Ureter (tissue), 1 donor: ENCODE measurements at places on chromosomes 16 and 17. TPM values are rescaled to one million over a fixed set of nuclear protein-coding genes. Genes with fewer than 3 reads are reported as not detected.

IL4R gene
- total RNA-seq: 135 TPM

SP2 gene
- total RNA-seq: 22.7 TPM

GRCh38 chr17:35731239-35731916, at the start of gene RASL10B:
Gene RASL10B, plus strand, starts transcription at chr17:35731639. Its CDS starts 3,546 bp downstream, at chr17:35735185.
- DNase-seq: peak; percentile 56

DNA sequence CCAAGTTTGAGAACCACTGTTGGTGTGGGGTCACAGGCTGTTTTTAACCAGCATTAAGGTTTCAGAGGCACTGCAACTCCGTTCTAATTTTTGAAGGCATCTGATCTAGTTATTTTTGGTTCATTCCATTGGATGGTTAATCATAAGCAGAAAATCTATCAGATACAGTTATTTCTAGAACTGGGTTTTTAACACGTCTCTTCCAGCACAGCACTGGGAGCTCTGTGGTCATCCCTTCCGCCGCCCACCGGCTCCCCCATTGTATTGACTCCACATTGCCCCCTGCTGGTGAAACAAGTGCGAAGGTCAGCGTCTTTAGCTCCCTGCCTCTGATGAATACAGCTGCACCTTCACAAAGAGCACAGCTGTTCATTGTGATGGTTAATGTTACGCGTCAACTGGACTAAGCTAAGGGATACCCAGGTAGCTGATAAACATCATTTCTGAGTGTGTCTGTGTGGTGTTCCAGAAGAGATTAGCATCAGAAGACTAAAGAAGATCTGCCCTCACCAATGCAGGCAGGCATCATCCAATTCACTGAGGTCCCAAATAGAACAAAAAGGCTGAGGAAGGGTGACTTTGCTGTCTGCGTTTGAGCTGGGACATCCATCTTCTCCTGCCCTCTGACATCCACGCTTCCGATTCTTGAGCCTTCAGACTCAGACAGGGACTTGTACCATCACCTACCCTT, 8.5 kb downstream of the CCL18 start:
- peak; percentile 62 for DNase-seq

- no peak for DNase-seq
Observed at GRCh38 chr17:50584749-50585148, 24.2 kb downstream of the CACNA1G start.

DNA sequence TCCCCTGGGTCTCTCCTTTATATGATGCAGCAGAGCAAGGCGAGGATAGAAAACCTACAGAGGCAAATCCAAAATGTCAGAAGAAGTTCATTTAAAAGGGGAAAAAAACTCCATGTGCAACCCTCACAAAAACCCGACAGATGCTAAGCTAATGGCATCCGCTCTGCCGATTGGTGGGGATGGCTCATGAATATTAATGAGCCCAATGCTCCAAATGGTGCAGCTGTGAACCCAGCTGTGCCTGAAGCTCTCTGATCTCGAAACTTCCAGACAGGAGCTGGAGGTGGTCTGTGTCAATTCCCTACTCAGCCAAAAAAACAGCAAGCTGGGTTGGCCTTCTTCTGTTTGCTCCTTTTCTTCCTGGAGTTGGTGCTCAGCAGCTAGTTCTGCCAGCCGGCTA, 15.5 kb downstream of the SNX11 start:
- DNase-seq: no peak

GRCh38 chr16:12757546-12757945, 46.1 kb downstream of the CPPED1 start:
- no peak for DNase-seq
